ENCODE measurements at places on chromosomes 3 and 15.
A peak's percentile ranks its signal among the peaks of the same experiment; 100 is the strongest.

DNA sequence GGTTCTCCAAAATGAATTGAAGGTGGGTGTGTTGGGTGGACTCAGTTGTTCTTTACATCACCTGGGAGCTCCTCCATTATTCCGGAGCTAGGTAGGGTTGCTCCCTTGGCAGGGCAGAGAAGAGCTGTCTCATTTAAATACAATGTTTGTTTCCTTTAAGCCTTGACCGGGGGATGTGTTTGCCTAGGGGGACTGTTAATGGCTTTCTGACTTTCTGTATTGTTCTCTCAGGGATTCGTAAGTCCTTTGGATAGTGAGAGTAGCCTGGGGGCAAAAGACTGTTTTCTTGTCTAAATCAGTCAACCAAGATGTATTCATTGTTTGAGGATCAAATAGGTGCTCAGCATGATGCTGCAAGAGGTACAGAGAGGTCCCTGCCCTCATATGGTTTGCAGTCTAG is 71.1 kb downstream of the CDAN1 start:
- H3K27ac ChIP-seq: peak overlapping the region; percentile 18
- H3K4me3 ChIP-seq: no peak overlapping the region
- H3K4me1 ChIP-seq: no peaks in the 10 kb centered on the region
- no peaks in the 10 kb centered on the region for H3K27me3 ChIP-seq

DNA sequence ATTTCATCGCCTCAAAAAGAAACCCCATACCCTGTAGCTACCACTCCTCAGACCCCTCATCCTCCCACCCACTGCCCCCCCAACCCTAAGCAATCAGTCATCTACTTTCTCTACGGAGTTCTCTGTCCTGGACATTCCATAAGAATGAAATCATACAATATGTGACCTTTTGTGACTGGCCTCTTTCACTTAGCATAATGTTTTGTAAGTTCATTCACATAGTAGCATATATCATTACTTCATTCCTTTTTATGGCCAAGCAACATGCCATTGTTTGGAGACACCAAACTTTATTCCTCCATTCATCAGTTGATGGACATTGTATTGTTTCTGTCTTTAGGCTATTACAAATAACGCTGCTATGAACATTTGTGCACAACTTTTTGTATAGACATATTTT is 64.2 kb downstream of the TNIK start:
- DNase-seq: no peak
- no peak overlapping the region for H3K27ac ChIP-seq
- H3K4me1 ChIP-seq: peaks cover 46% of the 10 kb centered on the region
- peaks cover 5% of the 10 kb centered on the region for H3K36me3 ChIP-seq
- no peaks in the 10 kb centered on the region for H3K27me3 ChIP-seq

GRCh38 chr15:93278006-93278405 is 189.0 kb upstream of the RGMA start:
- no peak overlapping the region for H3K4me3 ChIP-seq
- H3K4me1 ChIP-seq: no peaks in the 10 kb centered on the region
- no peaks in the 10 kb centered on the region for H3K36me3 ChIP-seq

- H3K4me1 ChIP-seq: peaks cover 14% of the 10 kb centered on the region
- DNase-seq: no peak
- peaks cover 29% of the 10 kb centered on the region for H3K27me3 ChIP-seq
- peaks cover 10% of the 10 kb centered on the region for H3K36me3 ChIP-seq
Observed at GRCh38 chr15:79310612-79310984, 314 bp upstream of the TMED3 start.

DNA sequence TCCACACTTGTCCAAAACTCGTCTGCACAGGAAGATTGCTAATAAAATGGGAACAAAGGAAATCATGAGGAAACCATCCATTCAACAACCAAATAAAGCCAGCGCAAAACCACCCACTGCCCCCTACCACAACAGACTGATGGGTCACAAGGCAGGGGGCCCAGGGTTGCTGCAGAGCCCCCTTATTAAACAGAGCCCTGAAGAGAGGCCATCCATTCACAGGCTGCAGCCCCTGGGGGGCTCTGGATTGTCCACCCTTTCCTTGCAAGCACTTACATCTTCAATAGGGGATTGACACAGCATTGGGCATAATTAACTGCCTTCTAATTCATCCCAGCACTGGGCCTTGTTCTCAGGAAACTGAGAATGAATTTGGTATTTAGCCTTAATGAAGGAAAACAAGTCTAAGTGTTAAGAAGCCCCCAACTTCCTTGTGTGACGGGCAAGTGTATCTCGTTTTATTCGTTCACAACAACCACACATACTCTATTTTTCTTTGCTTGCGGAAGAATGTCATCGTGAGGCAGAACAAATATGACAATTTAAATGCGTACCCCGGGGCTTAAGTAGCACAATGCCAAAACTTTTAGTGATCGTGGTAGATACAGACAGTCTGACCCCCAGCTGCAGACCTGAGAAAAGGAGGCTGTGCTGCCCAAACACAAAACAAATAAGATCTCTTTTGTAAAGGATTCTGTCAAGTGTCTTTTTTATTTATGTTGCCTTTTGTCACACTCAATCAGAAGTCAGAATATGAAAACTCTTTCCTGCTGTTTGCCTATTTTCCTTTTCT is 144.0 kb downstream of the SEMA6D start:
- no peaks in the 10 kb centered on the region for H3K27me3 ChIP-seq
- H3K27ac ChIP-seq: no peak overlapping the region
- H3K36me3 ChIP-seq: no peaks in the 10 kb centered on the region
- no peaks in the 10 kb centered on the region for H3K4me1 ChIP-seq

- no peaks in the 10 kb centered on the region for H3K36me3 ChIP-seq
- no peaks in the 10 kb centered on the region for H3K4me1 ChIP-seq
Observed at GRCh38 chr3:144259267-144259666, 287.6 kb downstream of the DIPK2A start.

GRCh38 chr3:42505849-42506410 is 3.5 kb downstream of the VIPR1 start:
- no peak overlapping the region for H3K4me3 ChIP-seq
- peaks cover 28% of the 10 kb centered on the region for H3K4me1 ChIP-seq
- no peaks in the 10 kb centered on the region for H3K36me3 ChIP-seq
- no peak overlapping the region for H3K27ac ChIP-seq
- no peak for DNase-seq

- no peaks in the 10 kb centered on the region for H3K4me1 ChIP-seq
- peaks cover 38% of the 10 kb centered on the region for H3K27me3 ChIP-seq
- DNase-seq: no peak
- no peaks in the 10 kb centered on the region for H3K36me3 ChIP-seq
- no peak overlapping the region for H3K4me3 ChIP-seq
- no peak overlapping the region for H3K27ac ChIP-seq
Observed at GRCh38 chr15:88994286-88994685, 81.1 kb upstream of the MFGE8 start.

DNA sequence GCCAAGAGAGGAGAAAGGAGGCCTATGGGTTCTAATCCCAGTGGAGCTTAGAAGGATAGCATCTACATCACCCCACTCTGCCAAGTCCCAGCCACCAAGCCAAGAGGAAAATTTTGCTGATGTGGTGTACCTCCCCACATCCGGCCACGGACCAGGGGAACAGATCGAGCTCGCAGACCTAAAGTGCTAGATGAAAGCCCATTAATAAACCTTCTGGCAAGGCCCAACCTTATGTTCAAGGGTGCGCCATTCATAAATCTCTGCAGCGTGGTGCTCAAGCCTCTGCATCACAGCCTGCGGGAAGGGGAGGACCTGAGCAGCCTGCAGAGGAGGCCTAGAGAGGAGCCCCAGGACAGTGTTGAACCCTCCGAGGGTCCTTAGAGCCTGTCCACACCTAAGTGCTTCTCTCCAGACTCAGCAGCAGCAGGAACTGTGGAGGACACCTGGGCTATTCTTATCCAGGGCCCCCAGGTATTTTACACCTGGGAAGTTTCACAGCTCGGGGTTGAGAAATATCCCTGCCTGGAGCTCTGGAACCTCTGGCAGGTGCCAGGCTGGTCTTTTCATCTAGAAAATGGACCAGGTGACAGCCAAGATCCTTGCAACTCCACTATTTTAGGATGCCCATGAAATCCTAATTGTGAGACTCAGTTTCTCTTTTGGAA is 68.0 kb downstream of the MRPL46 start:
- no peak overlapping the region for H3K27ac ChIP-seq
- H3K4me3 ChIP-seq: no peak overlapping the region
- H3K27me3 ChIP-seq: peaks cover 39% of the 10 kb centered on the region
- no peak for DNase-seq
- no peaks in the 10 kb centered on the region for H3K4me1 ChIP-seq

- H3K27me3 ChIP-seq: no peaks in the 10 kb centered on the region
- no peak overlapping the region for H3K4me3 ChIP-seq
- peak overlapping the region; percentile 20 for H3K27ac ChIP-seq
- no peak for DNase-seq
- no peaks in the 10 kb centered on the region for H3K36me3 ChIP-seq
- no peaks in the 10 kb centered on the region for H3K4me1 ChIP-seq
Observed at GRCh38 chr3:18585004-18585968, 160.1 kb upstream of the SATB1 start.
